ENCODE measurements at places on chromosomes 2 and 18. TPM values are rescaled to one million over a fixed set of nuclear protein-coding genes. Genes with fewer than 3 reads are reported as not detected.

GRCh38 chr2:237025090-237025865 is 60.4 kb upstream of the COPS8 start:
- H3K27me3 ChIP-seq, result no peaks in the 10 kb centered on the region
- no peak overlapping the region for H3K4me3 ChIP-seq
- peak overlapping the region; percentile 77 for H3K27ac ChIP-seq
- peaks cover 30% of the 10 kb centered on the region for H3K4me1 ChIP-seq
- peak; percentile 94 for DNase-seq

The IHH gene
- total RNA-seq, result 0.07 TPM

DNA sequence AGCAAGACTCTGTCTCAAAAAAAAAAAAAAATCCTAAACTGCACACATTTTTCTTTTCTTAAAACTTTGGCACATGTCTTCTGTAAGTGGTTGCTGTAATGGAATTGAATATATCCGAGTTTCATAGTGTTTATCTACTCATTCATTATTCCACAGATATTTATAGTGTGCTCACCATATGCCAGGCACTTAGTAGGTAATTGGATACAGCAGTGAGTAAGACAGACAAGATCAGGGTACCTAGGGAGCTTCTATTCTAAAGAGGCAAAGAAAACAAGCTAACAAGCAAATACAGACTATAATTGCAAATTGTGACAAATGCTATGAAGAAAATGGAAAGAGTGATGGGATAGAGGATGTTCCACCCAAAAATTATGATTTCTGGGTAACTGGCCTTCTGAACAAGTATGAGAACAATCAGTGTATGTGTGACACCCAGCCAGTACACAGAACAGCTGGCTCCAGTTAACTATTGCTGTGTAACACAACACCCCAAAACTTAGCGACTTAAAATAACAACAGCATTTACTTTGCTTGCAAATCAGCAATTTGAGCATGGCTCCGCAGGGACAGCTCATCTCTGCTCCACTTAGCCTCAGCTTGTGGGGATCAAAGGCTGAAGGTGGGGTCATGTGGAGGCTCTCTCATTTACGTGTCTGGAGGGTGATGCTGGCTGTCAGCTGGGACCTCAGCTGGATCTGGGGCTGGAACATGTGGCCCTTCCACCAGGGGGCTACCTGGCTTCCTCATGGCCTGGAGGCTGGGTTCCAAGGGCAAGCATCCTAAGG is 224.9 kb downstream of the INSIG2 start:
- H3K36me3 ChIP-seq, result no peaks in the 10 kb centered on the region
- H3K27ac ChIP-seq, result no peak overlapping the region
- H3K4me1 ChIP-seq, result no peaks in the 10 kb centered on the region
- H3K27me3 ChIP-seq, result no peaks in the 10 kb centered on the region
- no peak for DNase-seq

DNA sequence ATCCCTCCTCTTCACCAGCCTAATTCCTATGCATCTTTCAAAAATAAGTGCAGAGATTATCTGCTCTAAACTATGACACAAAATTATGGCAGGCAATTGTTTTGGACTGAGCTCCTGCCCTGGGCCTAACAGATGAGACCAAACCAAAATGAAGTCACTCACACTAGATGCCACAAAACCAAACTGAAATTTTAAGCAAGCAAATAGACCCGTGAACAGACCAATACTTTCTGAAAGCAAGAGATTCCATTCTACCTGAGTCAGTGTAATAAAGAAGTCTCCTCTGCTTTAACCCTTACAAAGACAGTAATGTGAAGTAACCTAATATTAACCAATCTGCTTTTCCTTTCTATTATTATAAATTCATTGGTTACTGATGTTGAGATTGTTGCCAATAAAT is 84.3 kb downstream of the RIT2 start:
- H3K36me3 ChIP-seq, result no peaks in the 10 kb centered on the region
- DNase-seq, result no peak
- no peaks in the 10 kb centered on the region for H3K4me1 ChIP-seq
- H3K27me3 ChIP-seq, result no peaks in the 10 kb centered on the region
- no peak overlapping the region for H3K27ac ChIP-seq

GRCh38 chr2:203763241-203763937 is 57.0 kb downstream of the CD28 start:
- no peak for DNase-seq
- no peaks in the 10 kb centered on the region for H3K27me3 ChIP-seq
- H3K4me3 ChIP-seq, result no peak overlapping the region
- peaks cover 25% of the 10 kb centered on the region for H3K4me1 ChIP-seq
- H3K36me3 ChIP-seq, result no peaks in the 10 kb centered on the region

- H3K4me1 ChIP-seq, result no peaks in the 10 kb centered on the region
- no peak for DNase-seq
- no peaks in the 10 kb centered on the region for H3K36me3 ChIP-seq
- no peak overlapping the region for H3K27ac ChIP-seq
These were observed 125.7 kb upstream of the SNTG2 start for GRCh38 chr2:824954-825353.

DNA sequence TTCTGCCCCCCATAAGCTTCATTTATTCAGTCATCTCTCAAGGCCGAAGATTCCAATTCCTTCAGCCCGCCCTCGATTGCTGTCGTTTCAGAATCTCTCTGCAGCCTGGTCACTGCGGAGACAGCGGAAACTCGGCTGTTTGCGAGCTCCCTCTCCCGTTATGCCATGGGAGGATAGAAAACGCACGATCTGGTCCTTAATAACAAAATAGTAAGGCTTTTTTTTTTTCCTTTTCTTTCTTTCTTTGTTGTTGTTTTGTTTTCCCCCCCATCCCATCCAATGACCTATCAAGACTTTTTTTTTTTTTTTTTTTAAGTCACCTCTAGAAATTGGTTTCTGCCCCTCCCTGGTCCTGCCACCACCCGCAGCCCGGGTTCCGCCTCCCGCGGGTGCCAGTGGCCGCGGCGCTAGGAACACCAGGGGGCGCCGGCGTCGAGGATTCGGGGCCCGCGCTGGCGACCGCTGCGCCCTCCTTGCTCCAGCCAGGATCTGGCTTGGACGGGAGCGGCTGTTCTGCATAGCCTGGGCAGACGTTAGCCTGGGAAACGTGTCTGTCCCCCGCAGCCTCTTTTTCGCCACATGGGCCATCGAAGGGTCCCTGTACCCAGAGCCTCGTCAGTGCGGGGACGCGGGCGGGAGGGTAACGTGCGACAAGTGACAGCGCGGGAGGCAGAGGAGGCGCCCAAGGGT is 10.1 kb downstream of the CPLX4 start:
- DNase-seq, result peak; percentile 81
- no peaks in the 10 kb centered on the region for H3K36me3 ChIP-seq
- no peaks in the 10 kb centered on the region for H3K4me1 ChIP-seq

GRCh38 chr18:10072671-10073175 is 158.9 kb downstream of the VAPA start:
- peaks cover 23% of the 10 kb centered on the region for H3K27me3 ChIP-seq
- peak; percentile 76 for DNase-seq
- no peak overlapping the region for H3K4me3 ChIP-seq
- no peaks in the 10 kb centered on the region for H3K36me3 ChIP-seq
- no peak overlapping the region for H3K27ac ChIP-seq

The SLC4A3 gene
- total RNA-seq, result 11.6 TPM

DNA sequence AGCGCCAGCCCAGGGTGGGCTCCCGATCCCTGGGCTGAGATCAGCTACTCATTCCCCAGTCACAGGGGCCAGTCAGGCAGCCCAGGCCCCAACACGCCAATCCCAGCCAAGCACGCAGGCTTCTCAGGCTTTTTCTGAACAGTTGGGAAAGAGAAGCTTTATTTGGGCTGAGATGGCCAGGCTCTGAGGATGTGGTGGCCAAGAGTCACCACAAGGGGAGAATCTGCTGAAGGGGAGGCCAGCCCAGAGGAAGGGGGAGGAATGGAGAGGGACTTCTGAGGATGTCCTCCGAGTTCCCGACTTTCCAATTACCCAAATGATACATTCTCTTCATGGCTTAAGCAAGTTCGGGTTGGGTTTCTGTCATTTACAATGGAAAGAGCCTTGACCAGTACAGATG is 2.8 kb upstream of the DIPK1C start:
- H3K27me3 ChIP-seq, result peaks cover 73% of the 10 kb centered on the region
- H3K27ac ChIP-seq, result no peak overlapping the region
- no peaks in the 10 kb centered on the region for H3K4me1 ChIP-seq
- H3K4me3 ChIP-seq, result no peak overlapping the region

The CAPN14 gene
- not detected for total RNA-seq

- no peaks in the 10 kb centered on the region for H3K4me1 ChIP-seq
- H3K36me3 ChIP-seq, result no peaks in the 10 kb centered on the region
- no peak overlapping the region for H3K4me3 ChIP-seq
- DNase-seq, result no peak
- no peak overlapping the region for H3K27ac ChIP-seq
These were observed 70.2 kb downstream of the EPHA4 start for GRCh38 chr2:221501883-221502269.

The GORASP2 gene
- total RNA-seq, result 44.5 TPM

The VSNL1 gene
- not detected for total RNA-seq

DNA sequence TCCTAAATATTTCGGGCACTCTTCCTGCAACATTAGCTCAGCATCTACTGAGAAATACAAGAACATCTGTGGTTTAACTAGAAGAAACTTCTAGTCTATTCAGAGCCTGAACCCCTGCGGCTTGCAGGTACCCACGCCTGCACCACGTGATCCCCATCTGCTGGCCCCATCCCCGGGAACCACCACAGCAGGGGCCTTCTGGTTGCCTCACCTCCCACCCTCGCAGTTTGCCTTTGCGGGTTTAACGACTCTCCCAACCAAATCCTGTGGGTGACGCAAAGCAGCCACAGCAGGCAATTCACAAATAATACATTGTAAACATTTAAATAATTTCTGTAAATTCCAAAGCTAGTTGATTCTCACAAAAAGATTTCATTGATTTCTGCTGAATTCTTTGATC is 90.2 kb upstream of the TMEM18 start:
- H3K27me3 ChIP-seq, result peaks cover 73% of the 10 kb centered on the region
- H3K27ac ChIP-seq, result no peak overlapping the region
- DNase-seq, result no peak
- H3K4me3 ChIP-seq, result no peak overlapping the region
- H3K36me3 ChIP-seq, result no peaks in the 10 kb centered on the region

- no peak overlapping the region for H3K4me3 ChIP-seq
- H3K27ac ChIP-seq, result no peak overlapping the region
- no peaks in the 10 kb centered on the region for H3K4me1 ChIP-seq
- H3K36me3 ChIP-seq, result no peaks in the 10 kb centered on the region
- peaks cover 51% of the 10 kb centered on the region for H3K27me3 ChIP-seq
These were observed 333.9 kb downstream of the BCL11A start for GRCh38 chr2:60219536-60219935.

DNA sequence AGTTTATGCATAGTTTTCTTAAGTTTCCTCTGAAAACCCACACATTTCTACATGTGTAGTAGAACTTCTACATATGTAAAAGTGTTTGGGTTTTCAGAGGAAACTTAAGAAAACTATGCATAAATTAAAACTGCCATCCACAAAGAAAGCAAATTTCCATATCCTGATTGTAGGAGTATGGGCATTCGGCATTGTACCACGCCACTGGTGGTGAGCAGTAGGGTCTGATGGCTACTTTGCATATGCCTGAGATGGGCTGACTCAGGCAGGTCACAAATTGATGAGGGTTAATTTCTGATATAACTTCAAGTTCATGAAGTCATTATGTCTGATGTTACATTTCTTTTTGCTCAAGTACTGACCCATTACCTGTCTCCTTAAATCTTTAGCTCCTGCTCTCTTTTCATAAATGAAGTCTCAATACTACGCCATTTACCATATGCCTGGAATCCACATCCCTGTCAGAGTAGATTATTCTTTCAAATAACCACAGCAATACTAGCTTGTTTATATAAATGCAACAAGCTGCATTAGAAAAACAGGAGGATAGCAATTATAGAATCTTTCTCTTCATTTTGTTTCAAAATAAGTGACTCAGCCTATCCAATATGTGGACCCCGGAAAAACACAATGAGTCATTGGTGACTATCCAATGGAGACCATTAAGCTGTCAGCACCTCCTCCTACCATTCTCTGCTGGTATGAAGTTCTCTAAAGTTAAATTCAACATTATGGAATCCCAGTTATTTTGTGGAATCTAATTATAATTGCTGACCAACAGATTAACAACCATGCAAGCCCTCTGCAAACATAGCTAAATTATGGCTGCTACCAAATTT is 355.2 kb upstream of the UBE2E3 start:
- no peak overlapping the region for H3K4me3 ChIP-seq
- H3K36me3 ChIP-seq, result no peaks in the 10 kb centered on the region
- DNase-seq, result peak; percentile 61
- H3K27ac ChIP-seq, result no peak overlapping the region
- no peaks in the 10 kb centered on the region for H3K27me3 ChIP-seq

DNA sequence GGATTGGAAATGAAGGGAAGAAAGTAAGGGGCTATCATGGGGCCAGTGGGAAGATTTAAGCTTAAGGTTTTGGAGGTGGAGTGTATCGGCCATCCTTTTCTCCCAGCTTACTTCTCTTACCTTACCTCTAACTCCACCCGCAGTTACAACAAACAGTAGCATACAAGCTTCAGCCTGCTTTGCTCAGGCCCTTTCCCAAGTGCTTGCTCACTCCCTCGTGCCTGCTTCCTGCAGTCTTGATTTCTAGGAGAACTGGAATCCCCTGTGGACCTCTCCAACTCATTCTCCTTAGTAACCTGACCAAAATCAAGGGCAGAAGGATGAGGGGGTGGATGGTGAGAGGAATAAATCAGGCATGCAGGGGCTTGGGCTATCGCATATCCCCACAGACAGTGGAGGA is 5.8 kb upstream of the LYG2 start:
- H3K4me3 ChIP-seq, result no peak overlapping the region
- no peaks in the 10 kb centered on the region for H3K27me3 ChIP-seq
- H3K27ac ChIP-seq, result no peak overlapping the region
